ENCODE measurements at places on chromosomes 4 and X.

GRCh38 chr4:24989327-24989726 is 41.4 kb downstream of the LGI2 start:
- no peak for DNase-seq

GRCh38 chr4:153170407-153170806 is 33.8 kb upstream of the TRIM2 start:
- no peak for DNase-seq

DNA sequence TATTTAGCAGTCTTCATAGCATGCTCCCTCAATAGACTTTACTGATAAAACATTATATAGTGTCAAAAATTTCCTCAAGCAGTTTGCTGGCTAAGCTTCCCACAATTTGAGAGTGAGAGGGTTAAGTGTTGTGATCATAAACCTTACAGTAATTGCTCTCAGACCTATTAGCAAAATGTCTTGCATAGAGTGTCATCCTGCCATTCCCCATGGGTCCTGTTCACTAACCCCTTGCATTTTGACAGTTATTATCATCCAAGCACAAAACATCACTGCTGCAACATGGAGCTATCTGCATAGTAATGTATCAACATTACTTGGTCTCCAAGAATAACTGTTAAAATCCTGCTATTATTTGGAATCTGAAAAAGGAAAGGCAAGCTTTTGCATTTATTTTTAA is 196.1 kb upstream of the GK2 start:
- no peak for DNase-seq

DNA sequence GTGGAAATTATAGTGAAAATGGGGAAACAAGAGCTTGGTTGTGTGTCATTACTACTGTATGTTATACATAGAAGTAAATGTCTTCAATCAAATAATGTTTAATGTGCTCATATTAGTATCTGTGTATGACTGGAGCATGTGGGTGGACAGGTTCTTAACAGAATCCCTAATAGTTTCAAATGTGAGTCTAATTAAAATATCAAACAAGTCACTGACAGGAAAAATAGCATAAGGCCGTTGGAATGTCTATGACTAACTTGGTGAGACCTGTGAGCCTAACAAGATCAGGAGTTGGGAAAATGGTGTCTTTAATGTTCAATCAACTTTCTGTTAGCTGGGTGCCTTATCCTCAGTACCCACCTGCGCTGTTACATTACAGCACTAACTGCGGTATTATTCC is 6.2 kb upstream of the CXCL3 start:
- no peak for DNase-seq

DNA sequence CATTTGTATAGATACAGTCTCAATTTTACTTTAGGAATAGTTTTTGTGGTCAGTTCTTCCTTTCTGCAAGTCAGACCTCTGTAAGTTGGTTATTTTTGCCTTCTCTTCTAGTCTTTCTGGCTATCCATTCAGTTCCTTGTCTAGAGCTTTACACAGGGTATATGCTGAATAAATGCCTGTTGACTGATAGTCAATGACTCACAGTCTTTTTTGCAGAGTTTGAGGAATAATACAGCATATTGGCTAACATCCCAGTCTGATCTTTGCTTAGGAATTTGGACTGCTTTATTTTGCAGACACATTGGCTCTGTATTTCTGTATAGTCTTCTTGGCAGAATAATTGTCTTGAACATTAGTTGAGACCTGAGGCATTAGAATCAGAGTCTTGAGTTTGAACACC is 132.4 kb downstream of the MAGEC1 start:
- no peak for DNase-seq

- no peak for DNase-seq
These were observed 62.4 kb downstream of the APOO start for GRCh38 chrX:23845351-23845817.

DNA sequence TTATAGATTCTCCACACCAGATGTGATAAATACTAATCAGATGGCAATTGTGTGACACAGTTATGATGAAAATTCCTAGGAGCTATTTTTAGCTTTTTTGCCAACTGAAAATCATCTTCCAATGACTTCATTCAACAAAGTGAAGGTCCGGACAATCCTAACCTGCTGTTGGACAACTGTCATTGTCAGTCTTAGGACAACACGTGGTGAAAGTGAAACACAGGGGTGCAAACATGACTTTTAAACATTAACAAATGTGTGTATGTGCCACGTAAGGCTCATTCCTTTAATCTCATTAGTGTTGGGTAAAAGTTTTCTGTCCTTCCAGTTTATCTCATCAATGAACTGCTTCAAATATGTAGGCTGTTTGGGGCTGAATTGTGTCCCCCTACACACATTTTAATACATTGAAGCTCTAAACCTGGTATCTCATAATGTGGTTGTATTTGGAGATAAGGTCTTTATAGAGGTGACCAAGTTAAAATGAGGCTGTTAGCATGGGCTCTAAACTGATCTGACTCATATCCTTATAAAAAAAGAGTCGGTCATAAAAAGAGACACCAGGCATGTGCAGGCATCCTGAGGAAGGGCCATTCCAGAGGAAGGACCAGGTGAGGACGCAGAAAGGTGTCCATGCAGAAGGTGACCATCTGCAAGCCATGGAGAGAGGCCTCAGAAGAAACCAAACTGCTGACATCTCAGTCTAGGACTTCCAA is 41.2 kb upstream of the SMAD1 start:
- no peak for DNase-seq

Measured in T47D (cell line).